Activated T-cell treated with anti-CD3 and anti-CD28 coated beads, Interleukin-2, amount 50 U/mL, for 4 hours (primary cell): ENCODE measurements at places on chromosomes 1 and 21. TPM values are rescaled to one million over a fixed set of nuclear protein-coding genes. Genes with fewer than 3 reads are reported as not detected.

The S100A1 gene
- total RNA-seq = not detected

The SDC3 gene
- 0.68 TPM for total RNA-seq

The ANKRD13C gene
- 26.9 TPM for total RNA-seq

The GPA33 gene
- total RNA-seq = 0.45 TPM

The PTPRU gene
- total RNA-seq = 0.78 TPM

The AMY2B gene
- 1.4 TPM for total RNA-seq

The DPYD gene
- 2.1 TPM for total RNA-seq

The SH2D1B gene
- not detected for total RNA-seq

The GOLT1A gene
- total RNA-seq = not detected

The ATP1A4 gene
- total RNA-seq = not detected

The NUAK2 gene
- 1.7 TPM for total RNA-seq

The DLGAP3 gene
- 1.0 TPM for total RNA-seq

The TLCD4 gene
- 0.03 TPM for total RNA-seq

The MYOG gene
- total RNA-seq = not detected

The AQP10 gene
- total RNA-seq = not detected

The CLEC20A gene
- not detected for total RNA-seq

The VSIG8 gene
- total RNA-seq = not detected

DNA sequence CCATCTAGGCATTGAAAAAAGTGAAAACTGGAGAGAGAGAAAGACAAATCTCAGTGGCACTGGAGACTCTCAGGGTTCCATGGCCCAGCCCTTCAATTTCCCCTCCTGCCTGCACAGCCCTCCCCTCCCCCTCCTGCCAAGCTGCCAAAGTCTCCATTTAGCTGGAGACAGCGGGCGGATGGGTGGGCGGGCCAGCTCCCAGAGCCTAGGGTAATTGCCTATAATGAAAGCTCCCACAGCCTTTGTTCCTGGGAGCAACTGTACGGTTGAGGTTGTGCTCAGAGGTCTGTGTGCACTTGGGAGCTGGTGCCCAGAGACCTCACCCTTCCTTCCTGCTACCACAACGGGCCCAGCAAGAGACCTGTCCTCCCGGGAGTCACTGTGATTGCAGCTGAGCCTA is 89.6 kb downstream of the NAV1 start:
- no peak for DNase-seq

DNA sequence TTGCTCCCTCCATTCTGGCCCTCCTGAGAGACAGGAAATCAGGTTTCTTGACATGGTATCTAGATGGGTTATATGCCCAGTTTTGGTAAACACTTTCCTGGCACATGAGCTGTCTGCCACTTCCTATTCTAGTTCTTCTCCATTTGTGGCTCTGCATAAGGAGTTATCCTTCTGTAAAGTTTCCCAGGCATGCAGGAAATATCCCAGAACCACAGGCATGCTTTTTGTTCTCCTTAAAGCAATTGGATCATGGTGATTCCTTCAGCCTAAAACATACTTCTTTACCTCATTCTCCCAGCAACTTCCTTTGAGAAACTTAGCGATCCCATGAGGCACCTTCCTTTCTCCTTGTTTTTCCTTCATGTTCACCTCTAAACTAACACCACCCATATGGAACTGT is 199.8 kb downstream of the CRB1 start:
- no peak for DNase-seq

GRCh38 chr21:33268737-33269441 is 2.7 kb downstream of the IL10RB start:
- peak; percentile 28 for DNase-seq

GRCh38 chr1:208538587-208538986 is 294.4 kb upstream of the PLXNA2 start:
- DNase-seq = no peak

DNA sequence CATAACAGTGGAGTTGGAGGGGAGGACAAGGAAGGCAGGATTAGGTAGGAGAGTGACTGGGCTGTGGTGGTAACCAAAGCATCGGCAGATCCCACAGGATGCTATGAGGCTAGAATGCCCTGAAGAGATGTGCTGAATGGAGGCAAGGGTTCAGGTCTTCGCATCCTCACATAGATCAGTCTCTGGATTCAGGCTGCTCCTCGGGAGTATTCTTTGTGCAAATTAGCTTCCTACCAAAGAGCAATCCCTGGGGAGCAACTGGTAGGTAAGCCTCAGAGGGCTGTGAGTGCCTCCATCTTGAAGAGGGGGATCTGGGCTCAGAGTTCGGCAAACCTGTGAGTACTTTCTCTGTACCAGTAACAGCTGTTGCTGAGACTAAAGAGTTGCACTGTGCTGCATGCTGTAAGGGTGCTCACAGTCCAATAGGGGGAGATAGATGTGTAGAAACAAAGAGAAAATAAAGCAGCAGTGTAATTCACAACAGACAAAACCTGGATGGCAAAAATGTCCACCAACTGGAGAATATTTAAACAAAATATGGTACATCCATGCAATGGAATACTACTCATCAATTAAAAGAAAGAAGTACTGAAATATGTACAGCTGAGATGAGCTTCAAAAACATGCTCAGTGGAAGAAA is 322.4 kb upstream of the DEPDC1 start:
- DNase-seq = no peak

- no peak for DNase-seq
Measured at GRCh38 chr1:223515421-223515820, 122.2 kb downstream of the CCDC185 start.

GRCh38 chr1:242728696-242729095 is 204.2 kb upstream of the PLD5 start:
- no peak for DNase-seq

DNA sequence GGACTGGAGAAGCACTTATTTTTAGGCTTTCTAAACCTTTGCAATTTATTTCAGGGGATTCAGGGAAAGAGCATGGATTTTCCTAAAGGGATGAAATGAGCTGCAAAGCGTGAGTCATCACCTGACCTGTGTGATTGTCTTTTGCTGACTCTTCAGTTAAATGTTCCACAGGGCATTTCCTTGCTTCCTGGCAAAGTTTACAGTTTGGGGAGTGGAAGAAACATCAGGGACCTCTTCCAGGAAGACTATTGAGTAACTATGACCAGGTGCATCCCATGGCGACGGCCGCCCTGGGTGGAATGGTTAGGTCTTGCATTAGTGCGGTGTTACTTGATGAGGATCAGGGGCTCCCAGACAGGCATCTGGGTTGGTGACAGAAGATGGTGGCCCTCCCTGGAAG is 79.5 kb upstream of the SIPA1L2 start:
- no peak for DNase-seq

GRCh38 chr1:10734962-10735544 is 61.4 kb downstream of the CASZ1 start:
- no peak for DNase-seq

GRCh38 chr1:52268372-52268771 is 97.6 kb downstream of the CC2D1B start:
- DNase-seq = no peak

- DNase-seq = no peak
Measured at GRCh38 chr1:244887281-244887680, 22.9 kb upstream of the HNRNPU start.

GRCh38 chr1:147080671-147081394 is 91.4 kb downstream of the PRKAB2 start:
- DNase-seq = no peak

GRCh38 chr1:213179784-213180183 is 128.7 kb downstream of the RPS6KC1 start:
- DNase-seq = no peak

GRCh38 chr1:27300341-27301051 is 21.5 kb upstream of the TMEM222 start:
- peak; percentile 73 for DNase-seq

DNA sequence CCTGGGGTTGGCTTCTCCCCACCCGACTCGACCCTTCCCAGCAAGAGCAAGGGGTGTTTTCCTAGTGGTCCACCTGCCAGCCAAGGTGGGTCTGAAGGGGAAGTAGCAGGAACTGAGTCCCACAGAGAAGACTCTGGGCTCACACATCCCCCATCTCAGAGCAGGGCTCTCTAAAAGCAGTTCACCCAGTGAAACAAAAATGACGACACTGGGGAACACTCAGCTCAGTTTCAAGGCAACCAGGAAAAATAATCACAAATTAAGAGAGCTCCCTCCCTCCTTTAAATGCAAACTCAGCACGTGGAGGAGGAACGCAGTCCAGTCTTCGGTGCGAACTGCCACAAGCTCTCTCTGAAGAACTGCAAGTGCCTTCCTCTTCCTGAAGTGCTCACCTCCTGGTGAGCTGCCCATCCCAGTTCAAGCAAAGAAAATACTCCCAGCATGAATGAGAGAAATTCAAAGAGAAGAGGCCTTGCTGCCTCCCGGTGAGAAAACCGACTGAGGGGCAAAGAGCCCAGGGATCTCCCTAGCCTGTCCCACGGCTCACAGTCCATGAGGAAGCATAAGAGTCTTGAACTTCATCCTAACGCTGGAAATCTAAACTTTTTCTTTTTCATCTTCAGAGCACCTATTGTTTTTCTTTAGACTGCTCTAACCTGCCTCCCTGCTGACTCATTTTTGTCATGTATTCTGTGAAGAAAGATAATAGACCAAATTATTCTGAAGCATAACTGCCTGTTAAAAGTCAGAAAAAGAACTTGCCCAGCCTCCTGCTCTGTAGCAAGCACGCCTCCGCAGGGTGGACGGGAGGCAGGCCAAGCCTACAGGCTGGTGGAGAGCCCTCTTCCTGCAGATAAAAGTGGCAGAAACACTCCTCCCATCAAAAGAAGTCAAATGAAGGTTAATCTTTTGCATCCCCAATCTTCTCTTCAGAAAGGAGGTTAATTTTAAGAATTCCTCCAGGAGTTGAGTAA is 281.4 kb downstream of the HHIPL2 start:
- no peak for DNase-seq

GRCh38 chr1:87887100-87887499 is 558.4 kb downstream of the LMO4 start:
- no peak for DNase-seq

- no peak for DNase-seq
Measured at GRCh38 chr1:236480758-236481436, 42.9 kb upstream of the LGALS8 start.

DNA sequence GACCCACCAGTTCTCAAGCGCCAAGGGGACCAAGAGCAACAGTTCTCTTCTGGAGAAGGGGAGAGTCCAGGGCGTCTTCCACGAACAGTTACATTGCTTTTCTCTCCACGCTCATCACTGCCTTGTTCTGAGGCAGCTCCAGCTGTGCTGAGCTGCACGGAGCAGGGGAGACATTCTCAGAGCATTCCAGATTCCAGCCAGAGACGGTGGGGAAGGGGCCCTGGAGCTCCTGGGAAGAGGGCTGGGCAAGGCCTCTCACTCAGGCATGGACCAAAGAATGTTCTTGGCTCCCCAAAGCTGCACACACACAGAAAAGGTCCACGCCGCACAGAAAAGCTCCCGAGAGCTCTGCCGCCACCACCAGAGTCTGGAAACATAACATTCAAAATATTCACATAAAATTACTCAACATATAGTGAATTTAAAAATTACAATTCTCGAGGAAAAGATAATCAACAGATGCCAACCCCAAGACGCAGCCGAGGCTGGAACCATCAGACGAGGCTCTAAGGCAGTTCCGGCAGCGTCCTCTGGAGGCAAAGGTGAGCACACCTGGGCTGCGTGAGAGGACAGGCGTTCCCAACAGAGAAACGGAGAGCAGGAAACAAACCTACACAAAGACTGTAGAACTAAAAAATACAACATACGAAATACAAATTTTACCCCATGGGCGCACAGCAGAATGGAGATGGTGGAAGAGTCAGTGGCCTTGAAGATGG is 40.5 kb downstream of the UBE2G2 start:
- no peak for DNase-seq

DNA sequence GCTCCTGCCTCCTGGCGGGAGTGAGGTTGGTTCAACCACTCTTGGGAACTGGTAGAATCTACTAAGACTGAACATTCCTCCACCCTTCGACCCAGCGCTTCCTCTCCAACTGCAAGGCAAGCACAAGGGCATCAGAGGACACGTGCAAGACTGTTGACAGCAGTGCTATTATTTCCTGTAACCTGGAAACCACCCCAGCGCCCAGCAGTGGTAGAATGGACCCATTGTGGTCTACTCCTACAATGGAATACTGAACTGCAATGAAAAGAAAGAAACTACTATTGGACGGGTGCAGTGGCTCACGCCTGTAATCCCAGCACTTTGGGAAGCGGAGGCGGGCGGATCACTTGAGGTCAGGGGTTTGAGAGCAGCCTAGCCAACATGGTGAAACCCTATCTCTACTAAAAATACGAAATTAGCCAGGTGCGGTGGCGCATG is 33.0 kb upstream of the TARDBP start:
- no peak for DNase-seq

- DNase-seq = no peak
Measured at GRCh38 chr1:3529099-3529729, 74.7 kb downstream of the ARHGEF16 start.

- DNase-seq = no peak
Measured at GRCh38 chr1:247322849-247323586, 8.6 kb downstream of the ZNF496 start.

GRCh38 chr1:24391882-24392603 is 21.5 kb downstream of the STPG1 start:
- peak; percentile 57 for DNase-seq

- DNase-seq = no peak
Measured at GRCh38 chr1:64980745-64981600, 14.6 kb upstream of the JAK1 start.

GRCh38 chr21:36973986-36974850 is 7.7 kb upstream of the HLCS start:
- DNase-seq = no peak

- no peak for DNase-seq
Measured at GRCh38 chr1:185426848-185427247, 109.8 kb upstream of the IVNS1ABP start.

GRCh38 chr21:27572696-27573095 is 605.8 kb upstream of the ADAMTS5 start:
- no peak for DNase-seq

GRCh38 chr1:92817986-92818764 is 13.7 kb upstream of the RPL5 start:
- DNase-seq = no peak

GRCh38 chr1:77608893-77609292 is 73.6 kb downstream of the ZZZ3 start:
- no peak for DNase-seq
